Stimulated activated CD4-positive, alpha-beta T cell treated with anti-CD3 and anti-CD28 coated beads, Interleukin-15, amount 100 ng/mL, for 48 hours (primary cell): ENCODE measurements at places on chromosomes 13 and 19.
A peak's percentile ranks its signal among the peaks of the same experiment; 100 is the strongest.

DNA sequence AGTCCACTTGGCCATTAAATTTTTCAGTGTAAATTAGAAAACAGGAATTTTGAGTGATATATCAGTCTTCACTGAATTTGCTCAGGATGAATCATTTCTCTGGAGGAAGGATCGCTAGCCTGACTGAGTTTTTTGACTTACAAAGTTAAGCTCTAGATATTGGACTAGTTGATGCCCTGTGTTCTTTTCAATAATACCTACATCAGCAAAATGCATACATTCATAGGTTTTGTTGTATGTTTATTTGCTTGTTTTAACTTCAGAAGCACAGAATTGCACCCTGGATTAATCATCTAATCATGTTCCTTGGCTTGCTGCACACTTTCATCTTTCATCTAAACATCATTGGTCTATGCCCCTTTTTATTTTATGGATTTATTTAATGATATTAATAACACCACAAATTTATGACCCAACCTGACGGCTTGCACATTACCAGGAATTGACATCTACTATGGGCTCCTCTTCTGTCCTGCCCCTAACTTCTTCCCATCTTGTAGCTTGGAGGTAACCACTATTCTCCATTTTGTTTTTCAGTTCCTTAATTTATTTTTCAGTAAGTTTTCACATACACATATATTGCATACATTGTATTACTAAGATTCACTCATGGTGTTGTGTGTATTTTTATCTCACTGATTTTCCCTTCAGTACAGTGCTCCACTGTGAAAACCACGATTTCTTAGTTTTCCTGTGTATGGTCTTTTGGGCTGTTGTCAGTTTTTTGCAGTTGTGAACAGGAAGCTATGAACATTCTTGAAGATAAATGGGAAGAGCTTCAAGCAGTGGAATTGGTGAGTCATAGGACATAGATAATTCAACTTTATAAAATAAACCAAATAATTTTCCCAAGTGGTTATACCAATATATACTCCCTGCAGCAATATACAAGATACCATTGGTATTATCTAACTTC lies 23.3 kb downstream of the COMMD6 start:
- DNase-seq: no peak

GRCh38 chr13:46721054-46721453 lies 75.9 kb downstream of the ESD start:
- no peak for DNase-seq

DNA sequence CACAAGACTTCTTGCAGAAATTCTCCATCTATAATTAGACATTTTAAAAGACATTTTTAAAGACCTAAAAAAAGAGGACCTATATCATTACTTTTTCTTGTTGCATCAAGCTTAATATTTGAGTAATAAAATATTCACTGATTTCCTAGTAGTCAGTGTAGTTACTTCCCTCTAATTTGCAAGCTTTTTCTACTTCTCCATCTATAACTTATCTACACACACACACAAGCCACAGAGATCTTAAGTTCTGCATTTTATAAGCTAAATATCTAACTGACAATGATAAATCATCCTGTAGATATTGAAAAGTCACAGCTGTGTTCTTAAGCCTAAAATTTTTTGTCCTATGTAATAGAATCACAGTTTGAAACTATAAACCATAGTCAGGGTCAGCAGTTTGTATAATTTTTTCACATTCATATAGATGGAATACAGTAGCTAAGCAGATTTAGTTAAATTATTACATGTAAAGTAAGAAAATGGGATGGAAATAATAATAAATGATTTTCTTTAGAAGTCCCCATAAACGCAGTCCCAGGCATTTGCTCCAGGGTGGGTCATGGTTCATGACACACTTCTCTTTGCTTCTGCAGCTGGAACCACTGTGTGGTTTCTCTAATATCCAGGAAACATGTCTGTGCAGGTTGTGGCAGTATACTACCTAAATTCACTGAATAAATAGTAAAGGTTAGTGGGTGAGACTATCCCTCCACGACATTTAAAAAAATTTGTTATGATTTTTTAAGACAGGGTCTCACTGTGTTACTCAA lies 60.2 kb downstream of the ESD start:
- DNase-seq: no peak

- DNase-seq: peak; percentile 10
Measured at GRCh38 chr19:56314018-56314380, 640 bp downstream of the ZSCAN5A start.
